Keratinocyte (primary cell): ENCODE measurements at places on chromosomes 3 and 15.

GRCh38 chr3:58868097-58868779, 181.6 kb downstream of the CFAP20DC start:
- no peak for DNase-seq

- DNase-seq: no peak
These were observed 4.3 kb downstream of the ZNF860 start for GRCh38 chr3:31985831-31986230.

- no peak for DNase-seq
These were observed 28.6 kb upstream of the UBE2E2 start for GRCh38 chr3:23174426-23175039.

- no peak for DNase-seq
These were observed 202.2 kb downstream of the KLF13 start for GRCh38 chr15:31528846-31529245.

DNA sequence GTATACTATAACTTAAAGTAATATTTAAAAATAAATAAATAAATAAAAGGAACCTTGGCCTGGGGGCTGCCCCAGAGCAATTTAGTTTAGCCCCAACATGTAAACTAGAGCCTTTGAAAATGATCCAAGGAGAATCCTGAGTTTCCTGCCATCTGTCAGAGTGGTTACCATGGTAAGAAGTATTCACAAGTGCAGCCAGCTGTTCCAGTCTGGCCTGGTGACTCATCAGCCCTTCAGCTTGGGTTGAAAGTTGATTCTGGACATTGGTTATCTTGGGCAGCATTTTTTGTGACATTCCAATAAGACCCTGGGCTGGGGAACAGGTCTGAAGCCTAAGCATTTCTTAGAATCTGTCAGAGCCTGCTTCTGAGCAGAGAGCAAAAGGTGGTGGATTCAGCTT, 72.7 kb upstream of the LRTM1 start:
- DNase-seq: no peak

DNA sequence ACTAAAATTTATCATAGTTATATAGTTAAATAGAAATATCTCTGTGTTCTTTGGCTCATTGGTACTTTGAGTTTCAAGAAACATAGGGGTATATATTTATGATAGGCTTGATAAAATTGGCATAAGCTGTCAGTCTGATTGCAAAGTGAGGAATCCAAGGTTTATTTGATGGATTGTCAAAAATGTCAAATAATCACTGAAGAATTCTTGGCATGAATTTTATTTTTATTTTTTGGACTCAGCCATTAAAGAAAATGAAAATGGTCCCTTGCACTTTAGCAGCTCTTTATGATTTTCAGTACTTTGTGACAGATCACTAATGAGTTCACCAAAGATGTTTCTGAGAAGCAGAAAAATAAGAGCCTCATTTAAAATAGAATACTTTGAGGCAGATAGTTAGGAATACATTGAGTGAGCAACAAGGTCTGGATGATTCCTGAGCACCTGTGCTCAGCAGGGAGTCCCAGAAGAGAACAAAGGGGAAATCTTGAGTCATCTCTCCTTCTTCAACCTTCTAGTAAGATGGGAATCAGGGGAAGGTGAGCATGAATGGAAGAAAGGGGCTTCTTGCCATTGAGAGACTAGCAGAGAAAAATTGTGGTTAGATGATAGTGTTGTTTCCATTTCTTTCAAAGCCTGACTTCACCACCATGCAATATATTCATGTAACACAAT, 85.3 kb upstream of the VEPH1 start:
- no peak for DNase-seq

GRCh38 chr3:136250903-136251460, 842 bp downstream of the PCCB start:
- peak; percentile 23 for DNase-seq
